ENCODE measurements at places on chromosomes 7 and 10.

DNA sequence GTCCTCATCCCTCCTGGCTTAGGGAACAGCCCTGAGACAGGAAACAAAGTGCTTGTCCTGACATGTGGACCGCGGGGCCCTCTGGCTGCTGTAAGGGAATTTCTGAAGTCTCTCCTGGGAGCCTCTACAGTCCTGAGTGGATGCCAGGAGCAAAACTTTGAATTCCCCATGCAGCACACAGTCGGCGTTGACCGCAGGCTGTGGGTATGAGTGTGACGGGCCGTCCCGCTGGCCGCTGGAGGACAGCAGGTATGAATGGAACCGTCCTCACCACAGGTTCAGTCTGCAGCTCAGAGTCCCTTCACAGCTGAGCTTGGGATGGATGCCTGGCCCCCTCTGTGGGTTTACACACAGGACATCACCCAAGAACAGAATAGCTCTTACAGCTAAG, 94.9 kb downstream of the GPR26 start:
- no peak for DNase-seq

- DNase-seq = no peak
Measured at GRCh38 chr10:97003804-97004201, 171.7 kb downstream of the LCOR start.

DNA sequence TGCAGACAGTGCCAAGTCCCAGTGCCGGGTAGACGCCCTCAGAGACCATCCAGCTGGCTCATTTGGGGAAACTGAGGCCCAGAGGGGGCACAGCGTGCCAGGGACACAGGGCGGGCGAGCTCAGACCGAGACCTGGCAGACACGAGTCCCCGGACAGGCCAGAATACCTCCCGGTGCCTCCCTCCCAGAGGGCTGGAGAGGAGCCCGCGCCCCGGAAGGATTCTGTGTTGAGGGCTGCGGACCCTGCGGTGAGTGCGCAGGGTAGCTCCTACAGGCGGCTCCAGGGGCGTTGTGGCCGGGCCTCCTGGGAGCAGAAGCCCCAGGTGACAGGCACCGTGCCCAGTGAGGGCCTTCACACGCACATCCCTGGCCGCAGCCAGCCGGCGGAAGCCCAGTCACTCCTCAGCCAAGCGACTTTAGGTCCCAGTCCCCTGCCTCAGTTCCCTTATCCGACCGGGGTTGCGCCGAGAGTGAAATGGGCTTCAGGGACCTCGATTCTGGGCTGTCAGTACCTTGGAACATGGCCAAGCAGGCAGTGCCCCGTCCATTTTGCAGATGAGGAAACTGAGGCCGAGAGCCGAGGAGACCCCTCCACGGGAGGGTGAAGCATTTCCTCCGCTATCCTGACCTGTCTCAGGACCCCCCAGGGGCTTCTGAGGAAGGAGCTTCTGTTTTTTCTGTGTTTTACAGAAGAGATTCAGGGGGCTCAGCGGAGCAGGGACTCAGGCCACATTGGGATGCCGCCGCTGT, 73.6 kb downstream of the ELFN1 start:
- no peak for DNase-seq

- no peak for DNase-seq
Measured at GRCh38 chr7:137040745-137041144, 172.3 kb downstream of the CHRM2 start.

- no peak for DNase-seq
Measured at GRCh38 chr10:49734676-49735075, 27.4 kb downstream of the OGDHL start.

GRCh38 chr7:101877882-101878591, 60.6 kb downstream of the CUX1 start:
- no peak for DNase-seq

GRCh38 chr7:129013048-129013724, 41.7 kb downstream of the TNPO3 start:
- no peak for DNase-seq

- DNase-seq = no peak
Measured at GRCh38 chr10:116183733-116184511, 89.1 kb downstream of the GFRA1 start.

GRCh38 chr7:108528183-108528712, 2.3 kb upstream of the PNPLA8 start:
- DNase-seq = no peak
